ENCODE measurements at places on chromosomes 6 and 20.
A peak's percentile ranks its signal among the peaks of the same experiment; 100 is the strongest.

DNA sequence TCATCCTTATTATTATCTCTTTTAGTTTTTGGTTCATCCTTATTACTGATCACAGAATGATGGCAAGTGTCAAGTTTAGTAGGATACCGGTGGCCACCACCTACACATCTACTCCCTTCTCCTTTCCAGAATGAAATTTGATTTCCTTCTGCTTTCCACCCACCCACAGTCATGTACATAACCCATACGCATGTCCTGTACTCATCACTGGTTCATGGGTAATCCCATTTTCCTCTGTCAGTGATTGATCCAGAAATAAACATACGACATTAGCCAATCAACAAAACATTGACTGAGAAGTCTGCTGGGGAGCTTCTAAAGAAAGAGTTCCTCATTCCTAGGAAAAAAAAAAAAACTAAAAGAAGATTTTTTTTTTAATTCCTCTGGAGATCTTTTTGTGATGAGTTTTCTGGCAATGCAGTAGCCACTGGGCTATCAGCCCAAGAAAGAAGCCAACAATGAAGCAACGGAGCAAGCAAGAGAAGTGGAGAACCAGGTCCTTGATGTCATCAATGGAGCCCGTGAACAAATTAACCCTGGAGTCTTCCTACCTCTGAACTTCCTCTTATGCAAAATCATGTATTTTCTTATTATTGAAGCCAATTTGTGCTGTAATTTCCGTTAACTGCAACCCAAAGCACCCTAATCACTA is 127.8 kb downstream of the TASP1 start:
- no peak for DNase-seq

DNA sequence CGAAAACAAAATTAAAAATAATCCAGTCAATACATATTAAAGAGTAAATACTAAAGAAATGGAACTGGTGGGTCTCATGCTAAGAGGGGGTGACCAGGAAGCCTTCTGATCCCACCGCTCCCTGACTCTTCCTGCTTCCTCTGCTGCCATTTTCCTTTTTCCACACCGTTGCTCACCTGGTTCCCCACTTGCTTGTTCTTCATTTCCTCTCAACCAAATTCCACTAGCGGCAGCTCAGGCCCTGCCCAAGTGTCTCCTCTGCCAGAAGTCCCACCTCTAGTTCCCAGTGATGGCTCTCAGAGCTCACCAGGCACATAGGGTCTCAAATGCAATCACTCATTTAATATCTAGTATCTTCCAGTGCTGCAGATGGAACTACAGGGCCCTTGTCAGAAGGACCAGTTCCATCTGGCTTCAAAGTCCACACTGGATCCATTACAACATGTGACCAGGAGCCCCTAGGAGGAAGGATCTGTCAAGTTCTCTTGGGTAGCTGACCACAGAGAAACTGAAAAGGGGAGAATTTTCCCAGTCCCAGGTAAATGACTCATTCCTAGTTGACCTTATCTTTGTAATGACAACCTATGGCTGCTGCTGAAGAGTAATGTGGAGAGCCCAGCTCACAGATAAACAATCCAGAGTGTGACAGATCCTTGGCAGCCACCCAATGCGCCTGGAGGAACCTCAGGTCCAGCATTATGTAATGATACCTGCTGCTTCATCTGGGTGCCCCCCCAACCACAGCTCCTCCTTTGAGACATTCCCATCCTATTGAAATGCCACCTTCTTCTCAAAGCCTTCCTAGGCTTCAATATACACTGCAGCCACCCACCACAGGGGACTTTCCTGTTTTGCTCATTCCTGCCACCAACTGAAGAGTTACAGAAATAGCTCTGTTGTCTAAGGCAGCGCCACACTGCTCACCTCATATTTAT is 38.2 kb downstream of the ELMO2 start:
- peak; percentile 49 for DNase-seq

- DNase-seq: no peak
These were observed 435 bp downstream of the CENPB start for GRCh38 chr20:3786126-3786484.

DNA sequence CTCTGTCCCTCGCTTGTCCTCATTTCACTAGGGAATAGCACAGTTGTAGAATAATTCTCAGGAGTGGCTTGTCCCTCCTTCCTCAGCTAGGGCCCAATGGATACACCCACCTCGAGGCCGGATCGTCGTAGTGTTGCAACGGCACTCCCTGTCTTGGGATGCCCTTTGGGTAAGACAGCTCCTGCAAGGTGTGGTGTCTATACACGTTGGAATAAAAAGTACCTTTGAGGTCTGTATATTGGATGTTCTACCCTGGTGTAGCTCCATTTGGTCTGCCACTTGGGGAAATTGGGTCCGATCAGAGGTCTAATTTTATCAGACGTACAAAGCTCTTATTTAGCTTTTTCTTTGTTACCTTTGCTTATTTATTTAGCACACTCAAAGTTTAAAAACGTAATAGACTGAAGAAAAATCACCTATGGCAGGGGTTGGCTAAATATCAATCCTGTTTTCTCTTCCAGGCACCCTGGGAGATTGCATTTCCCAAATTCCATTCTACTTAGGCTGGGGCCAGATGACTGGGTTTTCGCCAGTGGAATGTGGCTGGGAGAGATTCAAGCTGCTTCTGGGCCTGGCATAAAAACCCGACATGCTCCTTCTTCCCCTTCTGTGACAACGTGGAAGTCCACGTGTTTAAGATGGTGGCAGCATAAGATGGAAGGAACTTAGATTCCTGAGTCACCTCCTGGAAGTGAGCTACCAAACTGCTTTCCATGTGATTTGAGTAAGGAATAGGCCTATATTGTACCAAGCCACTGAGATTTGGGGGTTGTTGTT is 82.3 kb upstream of the CD83 start:
- no peak for DNase-seq
